ENCODE measurements at places on chromosomes 2 and 18.
A peak's percentile ranks its signal among the peaks of the same experiment; 100 is the strongest.

GRCh38 chr2:203062126-203062525 is 47.5 kb downstream of the NBEAL1 start:
- no peak for DNase-seq

- DNase-seq: no peak
Observed at GRCh38 chr2:180247658-180248057, 240.6 kb upstream of the CWC22 start.

DNA sequence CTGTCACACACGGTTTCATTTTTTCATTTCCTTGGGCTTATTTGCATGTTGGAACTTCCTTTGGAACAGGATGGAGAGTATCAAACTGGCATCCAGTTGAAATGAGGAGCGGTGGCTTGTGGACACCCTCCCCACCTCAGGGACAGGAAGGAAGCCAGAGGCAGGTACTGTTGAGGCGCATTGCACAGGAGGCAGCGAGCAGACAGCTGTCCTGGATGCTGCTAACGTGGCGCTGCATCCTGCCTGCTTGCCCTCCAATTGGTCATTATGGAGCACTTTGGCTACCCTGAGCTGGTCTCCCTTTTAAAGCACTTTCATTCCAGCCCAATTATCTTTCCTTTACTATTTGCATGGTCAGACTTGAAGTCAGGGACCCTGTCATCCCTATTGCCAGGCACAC is 80.7 kb upstream of the ITGA4 start:
- no peak for DNase-seq

DNA sequence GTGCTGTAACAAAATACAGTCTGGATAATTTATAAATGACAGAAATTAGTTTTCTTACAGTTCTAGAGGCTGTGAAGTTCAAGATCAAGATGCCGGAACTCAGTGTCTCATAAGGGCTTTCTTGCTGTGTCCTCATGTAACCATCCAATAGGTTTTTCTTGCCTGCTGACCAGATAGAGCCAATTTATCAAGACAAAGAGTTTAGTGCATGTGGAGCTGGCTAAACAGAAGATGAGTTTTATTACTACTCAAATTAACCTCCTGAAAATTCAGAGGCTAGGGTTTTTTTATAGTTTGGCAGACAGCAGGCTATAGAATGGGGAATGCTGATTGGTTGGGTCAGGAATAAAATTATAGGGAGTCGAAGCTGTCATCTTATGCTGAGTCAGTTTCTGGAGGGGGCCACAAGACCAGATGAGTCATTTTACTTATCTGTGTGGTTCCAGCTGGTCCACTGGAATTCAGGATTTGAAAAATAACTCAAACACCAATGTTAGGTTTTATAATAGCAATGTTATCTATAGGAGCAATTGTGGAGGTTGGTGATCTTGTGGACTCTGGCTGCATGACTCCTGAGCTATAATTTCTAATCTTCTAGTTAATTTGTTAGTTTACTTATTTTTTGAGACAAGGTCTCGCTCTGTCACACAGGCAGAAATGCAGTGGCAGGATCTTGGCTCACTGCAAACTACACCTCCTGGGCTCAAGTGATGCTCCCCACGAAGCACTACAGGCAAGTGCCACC is 3.2 kb upstream of the PDK1 start:
- DNase-seq: peak; percentile 56

- peak; percentile 72 for DNase-seq
Observed at GRCh38 chr18:54162431-54162830, 62.0 kb downstream of the MBD2 start.

DNA sequence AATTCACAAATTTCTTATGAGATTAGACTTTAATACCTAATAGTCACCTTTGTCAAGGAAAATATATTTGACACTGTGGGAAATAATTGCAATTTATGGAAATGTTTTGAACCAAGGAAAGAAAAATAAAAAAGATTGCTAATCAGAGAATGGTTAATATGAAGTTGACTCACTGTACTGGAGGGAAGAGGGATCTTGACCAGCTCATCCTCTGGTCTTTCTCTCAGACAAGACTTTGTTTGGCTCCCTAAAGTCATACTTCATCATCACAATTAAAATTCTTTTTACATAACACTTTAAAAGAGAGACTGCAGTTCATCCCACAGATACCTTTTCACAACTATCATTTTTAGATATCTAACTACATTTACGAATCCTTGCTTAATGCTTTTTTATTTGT is 538.5 kb upstream of the ZEB2 start:
- DNase-seq: no peak

- no peak for DNase-seq
Observed at GRCh38 chr2:113238871-113239839, 39.6 kb downstream of the PAX8 start.

DNA sequence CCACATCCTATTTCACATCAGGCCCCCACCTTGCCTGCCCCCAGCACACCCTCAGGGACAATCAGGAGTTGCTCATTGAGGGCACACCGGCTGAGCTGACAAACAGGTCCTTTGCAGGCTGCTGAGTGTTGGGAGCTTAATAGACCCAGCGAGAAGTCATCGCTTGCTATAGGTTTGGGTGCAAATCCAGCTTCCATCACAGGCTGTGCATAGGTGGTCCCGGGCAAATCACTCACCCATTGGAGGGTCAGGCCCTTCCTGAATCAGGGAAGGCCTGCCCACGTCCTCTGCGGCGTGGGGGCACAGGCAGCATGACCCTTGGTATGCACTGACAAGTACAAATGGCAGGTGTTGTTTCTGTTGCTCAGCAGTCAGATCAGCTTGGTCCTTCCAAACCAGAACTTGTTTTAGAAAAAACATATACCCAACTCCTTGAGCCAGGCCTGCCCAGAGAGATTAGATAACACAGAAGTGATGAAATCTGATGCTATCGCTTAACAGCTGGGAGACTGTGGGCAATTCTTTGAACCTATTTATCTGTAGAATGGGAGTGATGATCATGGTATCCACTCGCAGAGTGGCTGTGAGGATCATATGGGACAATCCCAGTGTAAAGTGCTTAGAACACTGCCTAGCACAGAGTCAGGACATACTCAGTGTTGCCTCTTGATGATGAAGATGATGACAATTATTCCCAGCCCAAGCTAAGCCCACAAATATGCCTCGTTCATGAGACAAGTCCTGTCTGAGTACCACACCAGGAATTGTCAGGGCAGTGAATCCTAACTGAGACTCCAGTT is 34.9 kb downstream of the SMAD7 start:
- no peak for DNase-seq

DNA sequence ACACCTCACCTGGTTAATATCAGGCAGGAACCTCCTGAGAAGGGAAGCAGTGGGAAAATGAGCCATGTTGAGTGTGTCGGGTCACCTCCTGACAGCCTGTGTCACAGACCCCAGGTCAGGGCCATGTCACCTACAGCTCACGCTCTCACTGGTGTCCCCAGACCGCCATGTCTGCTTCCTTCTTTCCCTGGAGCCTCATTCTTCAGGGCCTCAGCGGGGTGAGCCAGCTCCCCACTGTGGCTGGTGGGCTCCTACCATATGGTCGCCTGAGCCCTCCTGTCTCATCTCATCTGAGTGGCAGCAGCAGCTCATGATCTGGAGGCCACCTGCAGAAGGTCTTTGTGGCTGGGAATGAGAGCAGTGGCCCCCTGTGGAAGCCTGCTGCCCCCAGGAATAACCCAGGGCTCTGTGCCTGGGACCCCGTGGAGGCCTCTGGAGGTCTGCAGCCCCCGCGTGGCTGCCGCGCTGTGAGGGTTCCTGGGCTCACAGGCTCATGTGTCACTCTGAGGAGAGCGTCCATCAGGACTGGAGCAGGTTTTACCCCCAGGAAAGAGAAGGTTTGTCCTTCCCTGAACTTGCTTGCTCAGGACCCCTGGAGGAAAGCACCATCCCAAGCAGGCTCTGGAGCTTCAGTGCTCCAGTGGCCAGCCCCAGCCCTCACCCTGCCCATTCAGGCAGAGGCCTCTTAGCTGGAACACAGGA is 56.4 kb downstream of the FAM168B start:
- DNase-seq: no peak

DNA sequence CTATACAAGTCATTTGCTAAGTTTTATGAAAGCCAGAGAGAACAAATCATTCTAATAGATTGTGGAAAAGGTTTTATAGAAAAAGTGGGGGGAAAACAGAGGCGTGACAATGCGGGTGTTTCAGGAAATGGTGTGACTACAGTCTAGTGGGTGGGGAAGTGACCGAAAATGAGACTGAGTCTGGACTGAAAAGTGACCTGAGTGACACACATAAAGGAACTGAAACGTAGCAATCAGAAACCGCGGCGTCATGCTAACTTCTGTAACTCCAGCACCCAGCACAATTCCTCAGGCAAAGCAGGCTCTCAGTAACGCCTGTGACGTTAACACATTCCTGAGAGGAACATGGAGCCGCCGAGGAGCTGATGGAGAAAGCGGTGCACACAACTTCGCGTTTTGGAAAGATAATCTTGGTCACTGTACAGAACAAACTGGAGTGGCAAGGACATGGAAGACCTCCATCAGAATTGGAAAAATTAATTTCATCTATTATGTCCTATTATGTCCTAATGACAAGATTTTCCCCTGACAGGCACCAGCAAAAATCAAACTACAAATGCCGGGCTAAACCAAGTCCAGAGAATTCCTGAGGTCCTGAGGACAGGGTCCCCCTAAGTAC is 1.4 kb upstream of the CD226 start:
- DNase-seq: no peak

- DNase-seq: no peak
Observed at GRCh38 chr2:169464466-169464865, 14.8 kb upstream of the BBS5 start.

- no peak for DNase-seq
Observed at GRCh38 chr2:210536973-210537650, 19.3 kb upstream of the CPS1 start.

DNA sequence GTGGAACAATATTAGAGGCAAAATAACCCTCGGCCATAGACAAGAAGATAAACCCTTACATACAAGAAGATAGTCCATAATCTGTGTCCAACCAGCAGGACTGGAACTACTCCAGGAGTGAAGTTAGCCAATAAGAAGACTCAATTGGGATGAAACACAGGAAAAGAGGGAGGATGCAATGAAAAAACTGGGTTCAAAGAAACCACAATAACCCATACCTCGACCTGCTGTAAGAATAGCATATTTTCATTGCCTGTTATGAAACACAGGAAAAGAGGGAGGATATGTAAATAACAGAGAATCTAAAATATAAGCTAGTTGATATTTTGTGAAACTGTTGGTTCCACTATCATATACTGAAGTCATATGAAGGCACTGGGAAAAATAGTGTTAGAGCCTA is 87.1 kb upstream of the CSRNP3 start:
- no peak for DNase-seq

GRCh38 chr2:224594840-224595239 is 9.7 kb upstream of the CUL3 start:
- DNase-seq: no peak

- no peak for DNase-seq
Observed at GRCh38 chr18:25935356-25935755, 155.1 kb downstream of the SS18 start.

GRCh38 chr2:231751042-231751815 is 29.9 kb downstream of the PDE6D start:
- no peak for DNase-seq

DNA sequence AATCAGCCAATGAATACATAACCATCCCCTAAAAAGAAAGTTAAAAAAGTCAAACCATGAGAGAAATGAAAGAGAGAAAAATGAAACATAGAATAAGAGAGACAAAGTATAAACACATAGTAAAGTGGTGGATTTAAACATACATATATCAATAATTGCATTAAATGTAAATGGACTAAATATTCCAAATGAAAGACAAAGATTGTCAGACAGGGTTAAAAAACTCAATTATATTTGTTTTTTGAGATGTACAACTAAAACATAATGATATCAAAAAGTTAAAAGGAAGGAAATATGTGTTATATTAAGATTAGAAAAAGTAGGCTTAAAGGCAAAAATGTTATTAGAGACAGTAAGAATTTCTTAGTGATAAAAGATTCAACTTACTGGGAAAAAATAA is 83.8 kb upstream of the CELF4 start:
- DNase-seq: no peak

- no peak for DNase-seq
Observed at GRCh38 chr2:140589273-140589672, 1541.5 kb downstream of the LRP1B start.

DNA sequence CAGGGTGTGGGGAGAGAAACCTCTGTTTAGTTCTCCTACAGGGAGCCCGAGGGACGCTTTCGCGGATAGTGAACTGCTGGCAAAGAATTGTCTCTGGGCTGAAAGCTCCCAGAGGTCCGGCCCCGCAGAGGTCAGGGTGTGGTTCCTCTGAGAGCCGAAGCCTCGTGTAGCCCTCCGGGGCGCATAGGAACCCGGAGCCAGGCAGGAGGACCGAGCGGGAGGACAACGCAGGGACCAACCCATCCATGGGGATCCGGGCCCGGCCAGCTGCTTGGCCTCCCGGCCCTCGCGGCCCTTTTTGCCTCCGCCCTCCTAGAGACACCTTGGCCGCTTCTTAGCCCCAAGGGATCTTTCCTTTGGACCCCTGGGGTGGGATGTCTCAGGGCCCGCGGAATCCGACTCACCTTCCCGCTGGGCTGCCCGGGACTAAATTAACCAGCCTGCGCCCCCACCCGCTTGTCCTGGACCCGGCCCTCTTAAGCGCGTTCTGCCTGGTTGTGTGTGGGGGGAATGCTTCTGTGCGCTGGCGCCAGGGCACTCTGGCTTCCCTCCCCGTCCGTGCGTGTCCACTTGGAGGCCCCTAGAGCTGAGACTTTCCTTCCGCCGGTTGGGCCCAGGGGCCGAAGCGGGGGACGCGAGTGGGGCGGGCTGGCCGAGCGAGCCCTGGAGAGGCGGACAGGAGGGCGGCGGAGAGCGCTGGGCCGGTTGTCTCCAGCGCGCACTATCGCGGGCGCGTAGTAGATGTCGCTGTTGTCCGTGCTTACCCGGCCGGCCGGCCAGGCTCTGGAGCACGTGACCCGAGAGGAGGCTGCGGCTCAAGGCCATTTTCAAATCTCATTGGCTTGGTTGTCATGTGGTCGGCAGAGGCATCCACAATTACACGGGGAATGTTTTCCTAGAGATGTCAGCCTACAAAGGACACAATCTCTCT is at the start of gene HOXD10:
Gene HOXD10 (plus strand): TSS at position 896 of the 931 bp plus-strand sequence. CDS start 56 bp downstream, outside the sequence.
- DNase-seq: no peak

- DNase-seq: no peak
Observed at GRCh38 chr2:102018823-102019445, 27.2 kb downstream of the IL1R2 start.

- no peak for DNase-seq
Observed at GRCh38 chr2:217900010-217900779, 102.6 kb downstream of the TNS1 start.

Data from GM04504 (cell line).